ENCODE measurements at places on chromosomes 5 and 9.

DNA sequence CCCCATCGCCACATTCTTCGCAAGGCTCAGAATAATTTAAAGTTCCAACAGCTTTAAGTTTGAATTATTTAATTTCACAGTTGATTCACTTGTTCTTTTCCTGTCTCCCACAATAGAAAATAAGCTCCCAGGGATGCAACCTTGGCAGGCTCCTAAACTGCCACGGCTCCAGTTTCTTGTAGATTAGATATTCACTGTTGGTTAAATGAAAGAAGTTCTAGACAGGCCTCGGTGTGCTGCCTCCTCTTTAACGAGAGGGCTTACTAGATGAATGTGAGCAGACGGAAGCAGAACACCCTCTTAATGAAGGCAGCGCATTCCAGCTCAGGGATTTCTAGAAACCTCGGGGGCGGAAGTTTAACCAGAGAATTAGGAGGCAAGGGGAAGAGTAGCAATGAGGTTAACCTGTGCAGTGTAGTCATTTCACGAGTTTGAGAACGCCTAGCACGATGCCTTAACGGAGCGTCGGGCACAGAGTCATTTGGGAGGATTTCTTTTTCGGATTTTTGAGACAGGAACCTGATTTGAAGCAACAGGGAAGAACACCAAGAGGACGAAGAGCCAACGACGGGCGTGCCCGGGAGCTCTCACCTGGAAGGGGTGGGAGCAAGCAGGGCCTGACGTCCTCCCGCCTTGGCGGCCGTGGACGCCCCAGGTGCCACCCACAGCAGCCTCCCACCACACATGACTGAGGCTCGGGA lies 637 bp upstream of the SMC5 start:
- no peak for DNase-seq

DNA sequence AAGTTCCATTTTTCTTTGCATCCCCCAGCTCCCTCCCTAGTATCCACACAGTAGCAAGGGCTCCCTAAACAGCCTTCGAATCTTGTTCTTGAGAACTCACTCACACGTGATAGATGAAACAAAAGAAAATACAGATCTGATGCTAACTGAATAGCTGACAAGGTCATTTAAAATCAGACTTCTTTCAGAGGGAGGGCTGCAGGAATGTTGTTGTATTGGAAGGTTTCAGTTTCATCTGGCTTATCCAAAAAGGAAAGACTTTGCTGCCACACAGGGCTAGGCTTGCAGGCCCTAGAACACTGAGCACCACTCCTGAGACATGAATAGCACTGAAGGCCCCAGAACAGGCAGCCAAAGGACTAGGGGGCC lies 3.2 kb downstream of the CD180 start:
- DNase-seq, result no peak

DNA sequence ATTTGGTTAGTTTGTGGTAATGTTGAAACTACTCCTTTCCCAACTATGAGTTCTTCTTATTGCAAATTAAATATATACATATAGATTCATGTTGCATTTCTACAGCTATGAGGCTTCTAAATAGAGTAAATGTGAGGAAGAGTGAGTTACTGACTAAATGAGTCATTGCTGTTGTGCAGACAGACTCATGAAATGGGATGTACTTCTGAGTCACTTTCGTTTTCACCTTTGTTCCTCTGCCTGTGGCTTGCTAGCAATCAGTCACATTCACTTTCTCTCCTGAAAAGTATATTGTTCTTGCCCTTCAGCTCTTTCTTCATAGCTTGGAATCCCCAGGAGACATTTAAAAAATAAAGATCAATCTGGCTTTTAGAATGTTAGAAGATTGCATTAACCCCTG lies 295.5 kb upstream of the SMC2 start:
- DNase-seq, result no peak

GRCh38 chr5:172637110-172637580 lies 3.9 kb upstream of the NEURL1B start:
- DNase-seq, result no peak
